ENCODE measurements at places on chromosomes 1 and 21.

DNA sequence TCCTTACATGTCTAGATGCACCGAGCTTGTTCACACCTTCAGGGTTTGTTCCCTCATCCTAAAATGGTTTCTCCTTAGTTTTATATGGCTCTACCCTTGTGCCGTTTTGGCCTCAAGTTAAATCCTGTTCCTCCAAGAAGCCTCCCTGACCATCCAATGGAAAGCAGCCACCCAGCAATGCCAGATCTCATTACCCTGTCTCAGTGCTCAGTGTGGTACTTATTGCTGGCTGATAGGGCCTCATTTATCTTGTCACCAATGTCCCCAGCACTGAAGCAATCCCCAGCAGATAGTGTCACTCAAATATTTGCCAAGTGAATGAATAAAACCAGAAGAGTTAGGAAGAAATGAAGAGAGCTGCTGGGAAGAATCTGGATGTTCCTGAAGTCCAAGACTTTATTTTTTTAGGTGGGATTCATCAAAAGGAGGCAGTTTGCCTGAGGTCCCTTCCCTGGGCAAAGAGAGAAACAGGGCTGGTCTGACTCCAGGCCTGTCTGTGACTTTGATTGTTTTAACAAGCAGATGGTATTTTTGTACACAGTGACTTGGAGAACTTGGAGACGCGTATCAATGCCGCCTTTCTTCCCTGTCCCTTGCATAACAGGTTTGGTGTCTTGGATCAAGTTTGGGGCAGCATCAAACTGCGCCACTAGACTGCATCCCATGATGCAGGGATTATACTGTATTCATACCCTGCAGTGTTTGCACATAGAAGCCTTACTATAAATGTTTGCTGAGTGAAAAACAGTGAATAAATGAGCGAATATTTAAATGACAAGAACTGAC is 221.2 kb downstream of the DISC1 start:
- DNase-seq: no peak

GRCh38 chr1:221712776-221713431 is 29.0 kb downstream of the DUSP10 start:
- DNase-seq: no peak

DNA sequence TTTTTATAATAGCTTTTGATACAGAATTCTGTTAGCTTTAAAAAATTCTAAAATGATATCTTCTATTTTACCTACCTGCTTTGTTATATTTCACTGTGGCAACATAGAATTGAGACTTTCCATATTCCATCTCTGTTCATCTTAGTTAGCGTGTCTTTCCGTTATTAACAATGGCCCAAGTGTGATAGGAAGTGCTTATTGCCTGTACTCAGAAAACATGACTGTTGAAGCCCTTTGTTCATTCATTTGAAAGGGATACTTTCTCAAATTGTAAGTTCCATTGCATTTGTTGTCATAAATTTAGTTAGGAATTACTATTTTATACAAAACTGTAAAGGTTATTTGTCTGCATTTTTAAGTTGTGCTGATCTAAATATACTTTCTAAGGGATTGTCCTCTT is 73.1 kb downstream of the LAMC1 start:
- DNase-seq: no peak

GRCh38 chr1:77605246-77606026 is 77.0 kb downstream of the ZZZ3 start:
- peak; percentile 5 for DNase-seq

- no peak for DNase-seq
These were observed 8.0 kb downstream of the ECHDC2 start for GRCh38 chr1:52913537-52913936.

GRCh38 chr1:246591958-246592357 is 25.7 kb downstream of the CNST start:
- no peak for DNase-seq

- DNase-seq: no peak
These were observed 32.2 kb downstream of the PADI6 start for GRCh38 chr1:17404034-17404684.

DNA sequence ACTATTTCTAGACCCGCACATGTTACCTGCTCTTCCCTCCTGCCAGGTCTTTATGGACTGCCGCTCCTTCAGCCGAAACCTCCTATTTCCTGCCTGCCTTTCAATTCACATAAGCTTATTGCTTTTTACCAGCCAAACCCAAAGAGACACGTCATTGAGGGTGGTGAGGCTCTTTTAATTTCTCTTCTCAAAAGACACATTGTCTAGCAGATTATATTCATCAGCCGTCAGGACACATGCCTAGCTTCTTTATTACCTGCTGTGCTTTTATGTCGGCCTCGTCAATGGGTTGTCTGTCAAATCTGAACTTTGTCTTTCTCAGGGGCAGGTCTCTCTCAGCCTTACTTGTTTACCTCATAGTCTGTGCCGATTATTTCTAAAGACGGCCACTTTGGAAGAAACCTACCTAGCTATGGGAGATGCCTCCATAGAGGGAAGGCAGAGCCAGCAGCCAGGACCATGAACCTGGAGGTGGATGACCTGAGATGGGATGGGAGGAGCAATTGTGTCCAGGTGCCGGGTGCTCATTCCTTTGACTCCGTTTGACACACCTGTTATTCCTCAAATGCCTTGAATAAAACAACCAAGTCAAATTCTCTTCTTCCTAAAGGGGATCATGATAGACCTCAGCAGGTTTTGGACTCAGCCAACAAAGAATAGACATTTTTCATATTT is 42.0 kb downstream of the ZBTB18 start:
- DNase-seq: no peak

- DNase-seq: no peak
These were observed 81.8 kb downstream of the LRRC7 start for GRCh38 chr1:69649383-69649990.

DNA sequence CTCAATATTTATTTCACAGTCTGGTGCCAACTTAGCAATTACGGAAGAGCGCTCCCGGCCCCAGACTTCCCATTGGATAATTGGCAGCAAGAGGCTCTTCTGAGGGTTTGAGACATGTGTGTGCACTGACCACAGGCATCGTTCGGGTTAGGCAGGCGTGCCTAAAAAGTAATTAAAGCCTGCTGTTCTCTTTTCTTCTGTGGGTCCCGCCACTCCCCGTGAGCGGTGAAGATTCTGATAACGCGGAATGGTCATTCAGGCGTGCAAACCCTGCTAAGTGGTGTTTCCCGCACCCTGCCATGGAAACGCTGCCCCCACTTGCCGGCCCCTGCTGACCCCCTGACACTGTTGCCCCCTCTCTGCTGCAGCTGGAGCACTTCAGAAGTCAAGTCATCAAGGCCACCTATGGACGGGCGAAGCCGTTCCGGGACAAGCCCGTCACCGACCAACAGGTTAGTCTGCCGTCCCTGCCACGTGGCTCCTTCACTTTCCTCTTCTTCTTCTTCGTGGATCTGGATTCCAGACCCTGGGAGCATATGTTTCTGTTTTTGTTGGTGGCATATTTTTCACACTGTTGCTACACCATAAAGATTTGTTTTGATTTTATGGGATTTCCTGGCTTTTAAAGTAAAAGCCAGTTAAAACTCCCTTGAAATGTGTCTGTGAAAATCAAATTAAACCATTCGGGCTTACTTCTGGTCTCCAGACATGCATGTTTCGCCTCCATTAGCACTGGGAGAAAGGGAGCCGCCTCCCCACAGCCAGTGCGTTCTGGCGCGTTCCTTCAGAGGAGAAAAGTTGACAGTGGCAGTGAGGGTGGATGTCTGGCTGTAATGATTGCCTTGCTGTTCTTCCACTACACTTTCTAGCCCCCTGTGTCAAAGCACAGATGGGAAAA is 79.9 kb downstream of the FHAD1 start:
- DNase-seq: no peak

- DNase-seq: no peak
These were observed 156.6 kb downstream of the SIPA1L2 start for GRCh38 chr1:232473324-232473723.

DNA sequence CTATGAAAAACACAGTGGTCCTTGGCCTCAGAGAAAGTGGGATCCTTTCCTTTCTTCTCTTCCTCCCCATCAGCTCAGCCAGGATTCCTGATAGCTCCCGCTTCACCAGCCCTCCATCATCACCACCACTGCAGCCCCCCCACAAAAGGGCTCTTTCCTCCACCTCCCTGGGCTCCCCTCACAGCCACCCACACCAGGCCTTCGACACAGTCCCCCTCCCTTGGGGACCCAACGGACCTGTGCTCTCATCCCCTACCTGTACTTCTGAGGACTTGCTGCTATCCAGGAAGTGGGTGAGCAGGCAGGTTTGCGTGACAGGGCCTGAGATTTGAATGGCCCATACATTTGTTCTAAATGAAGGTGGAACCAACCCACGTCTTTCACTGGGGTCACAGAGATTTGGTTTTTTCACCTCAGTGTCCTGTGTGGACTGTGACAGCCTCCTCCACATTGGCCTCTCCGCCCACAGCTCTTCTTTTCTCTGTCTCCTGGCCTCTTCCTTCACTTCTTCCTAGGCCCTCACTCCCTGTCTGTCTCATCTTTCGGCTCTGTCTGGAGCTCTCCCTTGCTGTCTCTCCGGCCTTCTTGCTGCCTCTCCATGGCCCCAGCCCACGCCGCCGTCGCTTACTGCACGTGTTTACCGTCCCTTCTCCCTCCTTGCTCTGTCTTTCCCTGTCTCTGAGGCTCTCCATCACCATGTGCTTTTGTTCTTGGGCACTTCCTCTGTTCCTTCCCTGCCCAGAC is 238.6 kb downstream of the FOXD2 start:
- no peak for DNase-seq

DNA sequence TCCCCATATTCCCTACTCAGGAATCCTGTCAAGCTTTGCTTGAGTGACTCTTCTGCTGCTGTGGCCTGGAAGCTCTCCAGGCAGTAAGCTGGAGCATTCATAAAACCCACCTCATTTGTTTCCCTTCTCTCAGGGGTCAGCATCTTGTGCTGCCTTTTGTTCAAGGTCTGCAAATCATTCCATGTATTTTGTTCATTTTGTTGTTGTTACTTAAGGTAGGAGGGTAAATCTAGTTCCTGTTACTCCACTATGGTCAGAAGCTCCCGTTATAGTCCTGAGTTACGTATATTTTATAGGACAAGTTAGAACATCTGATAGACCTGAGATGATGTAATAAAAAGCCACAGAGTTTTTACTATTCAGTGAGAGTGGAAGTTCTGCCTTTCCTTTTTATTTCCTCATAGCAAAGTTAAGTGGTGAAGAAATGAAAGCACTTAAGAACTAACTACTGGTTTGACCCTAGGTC is 9.9 kb downstream of the SYNJ1 start:
- no peak for DNase-seq

- DNase-seq: no peak
These were observed 27.2 kb downstream of the ERI3 start for GRCh38 chr1:44327679-44328491.

DNA sequence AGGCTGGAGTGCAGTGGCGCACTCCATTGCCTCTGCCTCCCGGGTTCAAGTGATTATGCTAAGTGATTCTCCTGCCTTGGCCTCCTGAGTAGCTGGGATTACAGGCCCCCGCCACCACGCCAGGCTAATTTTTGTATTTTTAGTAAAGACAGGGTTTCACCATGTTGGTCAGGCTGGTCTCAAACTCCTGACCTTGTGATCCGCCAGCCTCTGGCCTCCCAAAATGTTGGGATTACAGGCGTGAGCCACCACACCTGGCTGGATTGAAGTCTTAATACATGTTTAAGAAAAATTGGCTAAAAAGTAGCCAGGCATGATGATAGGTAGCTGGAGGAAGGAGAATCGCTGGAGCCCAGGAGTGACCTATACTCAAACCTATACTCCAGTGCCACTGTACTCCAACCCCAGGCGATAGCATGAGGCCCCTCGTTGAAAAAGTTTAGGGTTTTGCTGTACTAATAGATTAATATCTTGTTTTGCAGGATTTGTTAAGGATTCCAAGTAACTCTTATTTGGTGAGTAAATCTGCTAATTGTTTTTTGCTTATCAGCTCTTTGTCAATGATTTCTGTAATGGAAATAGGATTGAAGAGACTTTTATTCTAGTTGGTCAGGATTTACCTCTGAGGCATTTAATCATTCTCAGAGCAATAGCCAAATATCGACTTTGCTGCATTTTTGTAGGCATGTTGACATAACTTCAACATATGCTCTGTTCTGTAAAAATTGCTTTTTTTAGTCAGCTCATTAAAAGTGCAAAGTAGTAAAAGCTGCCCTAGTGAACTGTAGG is 2.0 kb downstream of the RCC1 start:
- no peak for DNase-seq

- DNase-seq: no peak
These were observed 5.1 kb downstream of the DNAJB4 start for GRCh38 chr1:78009836-78010235.

DNA sequence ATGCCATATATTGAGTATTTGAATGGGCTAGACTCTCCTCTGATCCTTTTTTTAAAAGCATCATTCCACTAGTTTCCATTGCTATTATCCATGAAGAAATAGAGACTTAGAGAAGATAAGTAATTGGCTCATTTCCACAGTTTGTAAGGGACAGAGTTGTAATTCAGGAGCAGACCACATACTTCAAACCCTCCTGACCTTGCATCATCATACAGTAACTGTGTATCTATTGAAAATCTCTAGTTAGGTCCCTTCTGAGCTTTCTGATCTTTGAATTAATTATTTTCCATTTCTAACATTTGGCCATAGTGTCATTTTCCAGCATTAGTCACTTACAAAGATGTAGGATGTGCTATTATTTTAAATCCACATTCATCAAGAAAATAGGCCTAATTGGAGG is 386.5 kb upstream of the ST6GALNAC5 start:
- DNase-seq: no peak

DNA sequence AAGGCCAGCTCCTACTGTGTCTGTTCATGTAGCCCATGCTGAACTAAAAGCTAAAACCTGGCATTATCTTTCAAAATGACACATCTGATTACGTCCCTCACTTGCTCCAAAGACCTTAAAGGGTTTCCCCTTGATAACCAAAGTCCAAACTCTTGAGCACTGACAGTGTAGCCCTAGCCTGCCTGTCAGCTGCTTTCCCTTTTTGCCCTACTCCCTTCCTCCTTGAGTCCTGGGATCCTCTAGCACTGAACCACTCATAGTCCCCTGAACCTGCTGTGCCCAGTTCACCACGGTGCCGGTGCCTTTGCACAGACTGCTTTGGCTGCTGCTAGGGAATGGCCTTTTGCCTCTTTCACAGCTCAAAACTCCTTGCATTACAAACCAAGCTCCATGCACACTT is 67.5 kb downstream of the PLXNA2 start:
- no peak for DNase-seq

- DNase-seq: no peak
These were observed 56.3 kb downstream of the TNFSF4 start for GRCh38 chr1:173150795-173151194.

DNA sequence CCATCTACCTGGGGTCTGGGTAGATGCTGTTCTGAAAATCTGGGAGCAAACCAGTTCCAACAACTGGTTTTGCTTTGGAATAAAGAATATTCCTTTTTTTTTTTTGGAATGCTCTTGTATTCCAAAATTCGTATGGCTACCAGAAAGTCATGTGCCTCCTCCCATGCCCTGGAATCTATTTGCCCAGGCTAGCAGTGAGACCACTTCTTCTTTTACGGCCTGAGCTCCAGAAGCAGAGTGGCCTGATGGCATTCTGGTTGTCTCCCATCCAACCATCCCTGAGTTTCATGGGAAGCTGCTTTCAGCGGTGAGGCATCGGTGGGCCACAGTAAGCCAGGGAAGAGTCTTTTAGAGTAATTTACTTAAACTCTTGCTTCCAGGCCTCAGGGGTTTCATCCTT is 113.4 kb upstream of the RAB4A start:
- no peak for DNase-seq

Data from caudate nucleus (tissue), 63 donors.